ENCODE measurements at places on chromosomes 7 and 10.

DNA sequence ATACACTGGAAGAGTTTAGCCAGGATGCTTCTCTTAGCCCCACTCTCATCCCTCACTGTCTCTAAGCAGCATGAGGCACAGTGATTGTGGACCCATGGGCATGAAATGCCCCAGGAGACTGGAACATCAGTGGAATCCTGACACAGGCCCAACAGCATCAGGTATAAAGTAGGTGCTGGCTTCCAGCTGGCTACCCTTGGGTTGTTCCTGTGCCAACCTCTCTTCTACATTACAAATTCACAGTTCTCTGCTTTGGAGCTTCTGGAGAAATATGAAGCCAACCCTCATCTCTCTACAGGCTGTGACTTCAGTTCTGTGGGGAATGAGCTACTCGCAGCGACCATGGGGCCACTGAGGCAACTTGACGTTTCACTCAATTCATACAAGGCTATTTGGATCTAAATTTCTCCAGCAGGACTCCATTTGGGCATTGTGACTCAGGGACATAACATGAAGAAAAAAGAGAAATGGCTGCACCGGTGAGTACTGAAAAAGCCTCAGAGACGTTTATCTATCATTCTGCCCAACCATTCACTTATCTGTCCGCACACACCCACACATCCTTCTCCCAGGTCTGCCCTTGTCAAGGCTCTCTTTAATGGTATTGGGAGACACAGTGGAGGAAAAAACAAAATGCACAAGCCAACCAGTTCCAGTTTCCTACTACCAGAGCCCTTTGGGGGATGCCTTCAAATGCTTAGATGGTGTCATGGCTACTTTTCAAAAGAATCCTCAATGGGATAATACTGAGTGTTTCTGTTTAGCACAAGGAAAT lies 35.4 kb upstream of the TM9SF3 start:
- ATAC-seq, result no peak

GRCh38 chr10:7672341-7673134 lies 5.8 kb upstream of the ITIH5 start:
- ATAC-seq, result no peak

DNA sequence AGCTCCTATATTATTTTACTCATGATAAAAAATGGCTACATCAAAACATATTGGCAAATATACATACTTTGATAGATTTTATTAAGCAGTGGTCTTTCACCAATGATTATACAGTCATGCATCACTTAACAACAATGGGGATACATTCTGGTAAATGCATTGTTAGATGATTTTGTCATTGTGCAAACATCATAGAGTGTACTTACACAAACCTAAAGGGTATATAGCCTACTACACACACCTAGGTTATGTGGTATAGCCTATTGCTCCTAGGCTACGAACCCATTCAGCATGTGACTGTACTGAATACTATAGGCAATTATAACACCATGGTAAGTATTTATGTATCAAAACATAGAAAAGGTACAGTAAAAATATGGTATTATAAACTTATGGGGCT lies 98.9 kb upstream of the IL6 start:
- ATAC-seq, result no peak

GRCh38 chr7:2771274-2771731 lies 72.8 kb downstream of the GNA12 start:
- no peak for ATAC-seq

DNA sequence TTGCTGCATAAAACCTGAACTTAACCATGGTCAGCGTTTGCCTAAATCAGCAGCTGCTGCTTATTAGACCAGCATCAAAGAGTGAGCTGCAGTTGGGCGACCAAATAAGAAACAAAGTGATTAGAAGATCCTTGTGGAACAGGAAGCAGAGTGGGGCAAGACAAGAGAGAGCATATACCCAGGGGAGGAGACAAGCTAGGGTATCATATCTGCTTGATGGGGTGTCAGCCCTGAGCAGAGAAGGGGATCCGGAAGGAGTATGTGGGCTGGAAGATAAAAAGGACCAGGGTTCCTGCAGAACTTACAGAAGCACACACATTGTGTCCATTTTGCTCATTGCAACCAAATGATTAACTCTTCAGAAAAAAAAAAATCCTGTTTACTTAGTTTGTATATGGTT lies 213.6 kb downstream of the CELF2 start:
- no peak for ATAC-seq

- ATAC-seq, result no peak
Measured at GRCh38 chr7:150970424-150970823, 7.7 kb downstream of the KCNH2 start.

GRCh38 chr7:2893411-2893861 lies 49.3 kb upstream of the GNA12 start:
- no peak for ATAC-seq

DNA sequence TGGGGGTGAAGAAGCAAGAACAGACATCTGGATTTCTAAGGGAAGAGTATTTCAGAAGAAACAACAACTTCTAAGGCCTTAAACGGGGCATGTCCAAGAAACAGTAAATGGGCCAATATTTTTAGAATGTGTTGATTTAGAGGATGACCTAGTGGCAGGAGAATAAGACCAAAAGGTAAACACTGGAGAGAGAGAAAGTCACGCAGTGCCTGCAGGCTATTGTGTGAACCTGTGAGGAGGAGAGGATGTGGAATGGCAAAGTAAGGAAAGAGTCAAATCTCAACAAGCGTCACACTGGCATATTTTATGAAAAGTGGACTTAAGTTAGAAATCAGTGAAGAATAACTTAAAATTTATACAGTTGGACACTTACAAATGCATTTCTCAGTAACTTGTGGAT lies 78.1 kb upstream of the EGFR start:
- ATAC-seq, result no peak

DNA sequence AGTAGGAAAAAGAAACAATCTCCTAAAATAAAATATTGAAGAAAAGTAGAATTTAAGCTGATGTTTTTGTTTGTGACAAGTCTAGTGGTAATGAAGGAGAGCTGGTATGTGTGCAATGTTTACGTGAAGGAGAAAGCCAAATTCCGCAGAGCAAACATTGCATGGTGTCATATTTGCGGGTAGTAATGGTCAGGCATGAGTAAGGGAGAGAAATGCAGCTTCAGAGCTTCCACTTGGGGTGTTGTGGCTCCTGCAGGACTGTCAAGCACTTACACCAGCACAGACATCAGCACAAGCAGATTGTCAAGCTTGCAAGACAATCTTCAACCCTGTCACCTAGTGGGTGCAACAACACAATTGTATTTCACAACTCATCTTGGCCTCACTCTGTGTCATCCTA lies 136.5 kb upstream of the ETV1 start:
- no peak for ATAC-seq
